ENCODE measurements at places on chromosomes 3 and 15.

DNA sequence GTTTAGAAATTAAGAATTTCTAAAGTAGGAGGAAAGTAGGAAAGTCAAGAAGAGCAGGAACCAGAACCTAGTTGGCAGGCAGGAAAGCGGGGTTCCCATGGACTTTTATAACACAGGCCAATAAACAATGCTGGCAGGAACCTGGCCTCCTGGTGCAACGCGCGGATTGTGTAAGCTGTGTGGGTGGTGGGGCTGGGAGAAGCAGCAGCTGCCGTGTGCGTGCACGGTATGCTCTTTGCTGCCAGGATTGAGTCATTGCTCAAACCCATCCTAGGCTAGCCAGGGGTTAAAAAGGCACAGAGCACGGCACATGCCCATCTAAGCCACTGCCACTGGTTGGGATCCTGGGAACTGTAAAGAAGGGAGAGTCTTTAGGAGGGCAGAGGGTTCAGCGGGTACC is 209.9 kb upstream of the RGMA start:
- DNase-seq, result no peak

DNA sequence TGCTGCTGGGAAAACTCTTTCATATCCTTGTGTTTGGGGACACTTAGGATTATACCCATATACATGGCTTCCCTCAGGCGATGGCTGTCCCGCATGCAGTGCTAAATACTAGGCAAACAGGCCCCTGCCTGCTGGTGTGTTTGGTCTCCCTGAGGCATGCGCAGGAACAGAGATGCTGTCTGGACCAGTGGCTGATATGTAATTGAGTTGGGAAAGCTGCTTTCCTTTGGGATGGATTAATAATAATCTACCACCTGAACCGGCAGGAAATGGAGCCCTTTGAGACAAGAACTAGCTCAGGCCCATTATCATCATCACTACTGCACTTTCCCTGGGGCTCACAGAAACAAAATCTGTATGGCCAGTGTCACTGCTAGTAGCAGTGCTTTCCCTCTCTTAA is 18.0 kb downstream of the ZDHHC3 start:
- DNase-seq, result no peak

DNA sequence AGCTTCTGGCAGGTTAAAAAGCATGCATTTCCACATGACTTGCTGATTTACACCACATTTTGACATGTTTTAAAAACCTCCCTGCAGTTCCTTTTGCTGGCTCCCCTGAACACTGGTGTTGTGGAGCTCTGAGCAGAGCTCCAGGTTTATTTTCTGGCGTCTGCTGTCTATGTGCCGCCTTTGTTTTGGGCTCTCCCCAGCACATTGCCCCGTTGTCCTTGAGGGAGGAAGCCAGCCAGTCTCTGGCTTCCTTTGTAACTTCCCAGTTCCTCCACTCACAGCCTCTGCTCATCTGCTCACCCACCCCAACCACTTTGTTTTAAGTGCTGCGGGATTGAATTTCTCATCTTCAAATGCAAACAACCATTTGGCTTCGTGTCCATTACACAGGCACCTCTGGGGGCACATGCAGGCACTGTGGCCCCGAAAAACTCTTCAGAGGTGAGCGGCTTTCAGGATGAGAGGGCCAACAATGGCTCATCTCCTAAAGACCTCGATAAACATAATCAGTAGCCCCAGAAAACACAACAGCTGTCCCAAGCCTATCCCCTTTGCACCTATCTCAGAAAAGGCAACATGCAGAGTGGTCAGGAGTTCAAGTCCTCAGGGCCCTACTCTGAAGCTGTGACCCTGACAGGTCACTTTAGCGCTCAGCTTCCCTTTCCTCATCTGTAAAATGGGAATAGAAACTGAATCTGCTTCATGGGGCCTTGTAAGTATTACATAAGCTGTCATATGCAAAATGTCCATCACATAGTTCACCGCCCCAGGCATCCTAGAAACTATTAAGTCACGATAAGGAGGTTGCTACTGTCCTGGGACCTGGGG is 1.3 kb upstream of the MEF2A start:
- no peak for DNase-seq

DNA sequence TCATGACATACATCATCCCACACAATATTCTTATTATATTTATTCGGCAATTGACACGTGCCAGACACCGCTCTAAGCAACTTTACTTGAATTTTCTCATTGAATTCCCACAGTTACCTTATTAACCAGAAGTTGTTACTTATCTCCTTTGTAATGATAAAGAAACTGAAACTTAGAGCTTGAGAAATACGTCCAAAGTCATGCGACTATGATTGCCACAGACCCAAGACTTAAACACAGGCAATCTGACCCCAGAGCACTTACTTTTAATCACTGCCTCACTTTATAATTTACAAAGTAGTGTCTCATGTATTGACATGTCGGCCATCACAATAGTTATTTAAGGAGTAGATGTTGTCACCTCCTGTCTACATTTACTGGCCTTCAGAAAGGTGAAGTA is 64.7 kb downstream of the ATP13A4 start:
- DNase-seq, result no peak

DNA sequence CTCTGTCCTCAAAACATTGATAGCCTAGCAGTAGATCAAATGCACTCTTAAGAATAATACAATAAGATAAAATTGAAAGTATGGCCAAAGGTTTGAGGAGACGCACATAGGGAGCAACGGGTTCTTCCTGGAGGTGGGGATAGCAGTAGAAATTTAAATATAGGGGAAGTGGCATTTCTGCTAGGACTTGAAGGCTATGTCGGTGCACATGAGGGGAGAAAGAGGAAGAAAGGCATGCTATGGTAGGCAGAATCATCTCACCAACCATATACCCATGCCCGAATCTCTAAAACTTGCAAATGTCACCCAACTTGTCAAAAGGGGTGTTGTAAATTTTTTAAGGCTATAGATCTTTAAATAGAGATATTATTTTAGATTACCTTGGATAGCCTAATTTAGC is 735.1 kb upstream of the LMCD1 start:
- no peak for DNase-seq

DNA sequence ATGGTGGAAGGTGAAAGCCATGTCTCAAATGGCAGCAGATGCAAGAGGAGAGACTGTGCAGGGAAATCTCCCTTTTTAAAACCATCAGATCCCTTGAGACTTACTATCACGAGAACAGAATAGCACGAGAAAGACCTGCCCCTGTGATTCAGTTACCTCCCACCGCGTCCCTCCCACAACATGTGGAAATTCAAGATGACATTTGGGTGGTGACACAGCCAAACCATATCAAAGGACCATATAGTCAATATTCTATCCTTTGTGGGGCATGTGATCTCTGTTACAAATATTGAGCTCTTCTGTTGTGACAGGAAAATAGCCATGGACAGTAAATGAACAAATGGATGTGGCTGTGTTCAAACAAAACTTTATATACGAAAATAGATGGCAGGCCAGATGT is 77.2 kb upstream of the ACKR4 start:
- DNase-seq, result no peak

DNA sequence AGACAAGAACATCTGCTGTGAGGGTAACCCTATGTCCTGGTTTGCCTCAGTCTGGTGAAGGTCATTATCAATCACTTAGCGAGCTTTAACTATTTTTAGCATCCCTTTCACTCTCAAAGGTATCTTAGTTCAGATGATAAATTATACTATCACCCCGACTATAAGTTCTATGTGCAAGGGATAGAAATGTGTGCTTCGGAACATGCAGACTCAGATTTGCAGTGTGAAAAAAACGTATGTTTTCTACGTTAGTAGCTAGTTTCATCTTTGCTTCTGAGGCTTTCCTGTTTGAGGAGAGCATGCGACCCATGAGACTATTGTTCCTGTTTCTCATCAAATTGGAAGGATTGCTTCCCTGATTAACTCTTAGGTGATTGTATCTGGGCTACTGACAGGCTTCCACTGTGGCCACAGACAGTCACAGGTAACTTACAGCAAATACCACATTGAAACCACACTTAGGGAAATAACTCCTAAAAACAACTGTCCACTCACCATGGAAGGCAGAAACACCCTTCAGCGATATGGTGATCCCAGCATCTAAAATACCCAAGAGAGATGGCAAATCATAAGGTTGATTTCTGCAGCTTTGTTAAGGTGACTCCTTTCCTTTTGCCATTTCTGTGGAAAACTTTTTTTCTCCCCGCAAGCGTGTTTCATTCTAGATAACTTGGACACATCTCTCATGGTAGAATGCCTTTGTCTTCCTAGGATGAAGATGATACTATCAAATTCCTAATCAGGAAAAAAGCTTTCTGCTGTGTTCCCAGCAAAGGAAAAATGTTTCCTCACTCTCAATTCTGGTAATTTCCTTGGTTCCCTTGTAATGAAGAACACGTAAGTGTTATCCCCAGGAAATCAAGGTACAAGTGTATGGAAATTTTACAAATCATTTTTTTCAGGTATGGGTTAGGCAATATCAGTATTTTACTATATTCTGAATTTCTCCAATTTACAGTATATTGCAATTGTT is 5.2 kb downstream of the GCSAM start:
- DNase-seq, result no peak

- DNase-seq, result no peak
These were observed 27.6 kb upstream of the UBE2E2 start for GRCh38 chr3:23175341-23176083.

DNA sequence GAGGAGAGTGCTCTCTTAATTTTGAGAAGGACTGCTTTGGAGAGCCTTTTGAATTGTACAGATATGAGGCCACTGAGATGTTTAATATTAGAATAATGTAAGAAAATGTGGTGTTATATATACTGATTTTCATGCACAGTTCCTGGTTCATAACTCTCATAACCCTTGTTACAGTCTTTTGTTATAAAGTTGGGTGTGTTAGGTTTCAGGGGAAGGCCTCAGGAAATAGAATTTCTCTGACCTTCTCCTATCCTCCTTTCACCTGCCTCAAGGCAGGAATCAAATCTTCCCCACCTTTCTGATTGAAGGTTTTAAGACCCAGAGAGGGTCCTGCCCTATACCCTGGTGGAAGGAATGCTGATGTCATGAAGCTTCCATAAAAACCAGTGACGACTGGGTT is 245.9 kb downstream of the NSUN3 start:
- DNase-seq, result no peak
